ENCODE measurements at places on chromosomes 16 and 17.
A peak's percentile ranks its signal among the peaks of the same experiment; 100 is the strongest.

DNA sequence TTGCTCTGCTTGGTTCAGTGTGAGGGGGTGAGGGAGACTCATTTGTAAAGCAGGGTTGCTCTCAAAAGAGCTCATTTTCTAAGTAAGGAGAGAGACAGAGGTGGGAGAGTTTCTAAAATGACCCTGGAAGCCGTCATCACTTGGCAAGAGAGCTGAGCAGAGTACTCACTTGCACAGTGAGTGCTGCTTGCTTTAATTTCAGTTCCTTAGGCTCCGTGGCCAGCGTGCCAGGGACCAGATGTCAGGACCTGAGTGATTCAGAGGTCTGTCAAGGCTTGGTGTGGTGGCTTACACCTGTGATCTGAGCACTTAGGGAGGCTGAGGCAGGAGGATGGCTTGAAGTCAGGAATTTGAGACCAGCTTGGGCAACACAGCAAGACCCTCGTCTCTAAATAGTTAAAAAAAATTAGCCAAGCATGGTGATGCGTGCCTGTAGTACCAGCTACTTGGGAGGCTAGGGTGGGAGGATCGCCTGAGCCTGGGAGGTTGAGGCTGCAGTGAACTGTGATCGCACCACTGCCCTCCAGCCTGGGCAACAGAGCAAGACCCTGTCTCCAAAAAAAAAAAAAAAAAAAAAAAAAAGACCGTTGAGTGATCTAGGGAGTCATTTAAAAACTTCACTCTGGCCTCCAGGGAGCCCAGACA, 10.7 kb downstream of the ZNF205 start:
- ATAC-seq, result no peak

GRCh38 chr16:88310796-88311605, 71.8 kb upstream of the ZNF469 start:
- no peak for ATAC-seq

DNA sequence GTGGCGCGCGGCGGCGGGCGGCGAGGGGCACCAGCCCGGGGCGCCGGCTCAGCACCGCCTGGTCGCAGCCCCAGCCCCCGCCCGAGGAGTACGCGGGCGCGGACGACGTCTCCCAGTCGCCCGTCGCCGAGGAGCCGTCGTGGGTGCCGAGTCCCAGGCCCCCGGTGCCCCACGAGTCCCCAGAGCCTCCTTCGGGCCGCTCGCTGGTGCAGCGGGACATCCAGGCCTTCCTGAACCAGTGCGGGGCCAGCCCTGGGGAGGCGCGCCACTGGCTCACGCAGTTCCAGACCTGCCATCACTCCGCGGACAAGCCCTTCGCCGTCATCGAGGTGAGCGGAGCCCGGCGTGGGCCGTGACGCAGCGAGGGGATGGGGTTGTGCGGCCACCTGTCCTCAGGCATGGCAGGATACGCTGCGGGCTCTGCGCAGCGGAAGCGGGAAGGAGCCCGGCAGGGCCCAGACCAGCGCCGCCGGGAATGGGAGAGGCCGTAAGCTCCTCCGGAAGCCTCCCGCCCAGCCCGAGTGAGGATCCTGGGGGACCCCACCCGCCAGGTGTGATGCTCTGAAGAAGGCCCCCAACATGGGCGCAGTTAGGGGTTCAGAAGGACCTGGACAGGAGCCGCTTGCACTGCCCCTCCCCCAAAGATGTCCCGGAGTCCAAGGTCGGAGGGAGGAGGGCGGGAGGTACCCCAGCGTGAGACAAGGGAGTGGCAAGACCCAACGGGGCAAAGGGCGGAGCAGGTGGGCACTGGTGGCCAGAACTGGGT, 522 bp downstream of the NAGS start:
- ATAC-seq, result peak; percentile 6

DNA sequence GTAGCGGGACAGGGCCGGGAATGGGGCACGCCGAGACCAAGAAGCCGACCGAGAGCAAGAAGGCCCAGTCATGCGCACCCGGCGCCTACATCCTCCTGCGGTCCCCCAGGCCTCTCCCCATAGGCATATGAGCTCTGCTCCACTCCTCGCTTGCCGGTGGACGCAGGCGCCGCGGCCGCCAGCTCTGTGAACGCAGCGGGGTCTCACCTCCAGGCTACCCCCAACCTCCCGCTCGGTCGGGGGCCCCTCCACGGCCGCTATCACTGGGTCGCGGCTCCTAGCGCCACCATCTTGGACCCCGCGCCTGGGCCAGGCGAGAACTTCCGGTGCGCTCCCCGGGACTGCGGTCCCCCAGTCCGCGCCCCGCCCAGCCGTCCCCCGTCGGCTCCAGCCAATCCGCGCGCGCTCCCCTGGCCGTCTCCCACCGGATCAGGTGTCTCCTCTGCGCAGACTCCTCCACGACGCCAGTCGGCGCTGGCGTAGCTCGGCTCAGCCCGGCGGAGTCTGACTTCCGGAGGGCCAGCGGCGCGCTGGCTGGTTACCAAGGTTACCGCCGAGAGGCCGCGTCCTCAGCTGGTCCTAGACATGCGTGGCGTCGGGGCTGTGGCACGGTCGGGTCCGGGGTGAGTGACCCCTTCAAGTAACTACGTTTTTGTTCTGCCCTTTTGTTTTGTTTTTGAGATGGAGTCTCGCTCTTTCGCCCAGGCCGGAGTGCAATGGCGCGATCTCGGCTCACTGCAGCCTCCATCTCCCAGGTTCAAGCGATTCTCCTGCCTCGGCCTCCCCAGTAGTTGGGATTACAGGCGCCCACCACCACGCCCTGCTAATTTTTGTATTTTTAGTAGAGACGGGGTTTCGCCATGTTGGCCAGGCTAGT, at the start of gene ZNF594:
Gene ZNF594 (minus strand): TSS at position 328 of the 877 bp plus-strand sequence. CDS start 7,612 bp downstream, outside the sequence.
- ATAC-seq, result peak; percentile 99

GRCh38 chr17:27473748-27474609, 17.7 kb downstream of the KSR1 start:
- no peak for ATAC-seq

DNA sequence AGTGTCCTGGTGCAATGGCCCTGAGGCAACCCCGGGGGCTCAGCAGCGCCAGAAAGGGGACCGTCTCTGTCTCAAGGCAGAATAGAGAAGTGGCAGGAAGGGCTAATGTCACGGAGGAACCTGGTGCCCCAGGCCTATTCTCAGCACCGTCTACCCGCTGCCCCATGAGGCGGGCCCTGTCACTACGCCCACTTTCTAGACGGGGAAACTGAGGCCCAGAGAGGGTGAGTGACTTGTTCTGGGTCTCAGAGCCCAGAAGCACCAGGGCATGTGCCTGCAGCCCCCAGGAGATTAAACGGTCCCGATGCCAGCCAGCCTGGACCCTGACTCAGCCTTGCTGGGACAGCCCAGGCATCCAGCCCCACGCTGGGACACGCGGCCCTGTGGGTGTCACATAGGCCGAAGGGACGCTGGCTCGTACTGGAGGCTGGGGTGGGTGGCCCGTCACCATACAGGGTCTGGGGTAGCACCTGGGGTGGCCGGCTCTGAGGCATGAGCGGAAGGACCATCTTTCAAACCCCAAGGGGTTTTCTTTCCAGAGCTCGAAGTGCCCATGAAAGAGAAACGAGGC, 40.2 kb upstream of the PABPN1L start:
- no peak for ATAC-seq

DNA sequence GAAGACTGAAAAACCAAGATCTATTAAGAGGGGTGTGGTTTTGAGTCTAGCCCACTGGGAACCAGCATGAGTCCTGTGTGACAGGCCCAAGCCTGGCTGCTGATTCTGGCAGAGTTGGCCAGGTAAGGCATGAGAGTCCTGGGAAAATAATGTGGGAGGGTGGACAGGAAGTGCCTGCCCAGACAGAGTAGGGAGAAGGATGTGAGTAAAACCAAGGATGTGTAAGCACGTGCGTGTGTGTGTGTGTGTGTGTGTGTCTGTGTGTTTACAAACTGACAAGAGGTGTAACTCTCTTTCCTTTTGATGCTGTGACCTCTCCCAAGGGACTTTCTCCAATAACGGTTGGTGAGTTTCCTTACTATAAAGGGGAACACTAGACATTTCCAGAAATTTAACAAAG, 15.6 kb upstream of the TEX2 start:
- ATAC-seq, result peak; percentile 48

DNA sequence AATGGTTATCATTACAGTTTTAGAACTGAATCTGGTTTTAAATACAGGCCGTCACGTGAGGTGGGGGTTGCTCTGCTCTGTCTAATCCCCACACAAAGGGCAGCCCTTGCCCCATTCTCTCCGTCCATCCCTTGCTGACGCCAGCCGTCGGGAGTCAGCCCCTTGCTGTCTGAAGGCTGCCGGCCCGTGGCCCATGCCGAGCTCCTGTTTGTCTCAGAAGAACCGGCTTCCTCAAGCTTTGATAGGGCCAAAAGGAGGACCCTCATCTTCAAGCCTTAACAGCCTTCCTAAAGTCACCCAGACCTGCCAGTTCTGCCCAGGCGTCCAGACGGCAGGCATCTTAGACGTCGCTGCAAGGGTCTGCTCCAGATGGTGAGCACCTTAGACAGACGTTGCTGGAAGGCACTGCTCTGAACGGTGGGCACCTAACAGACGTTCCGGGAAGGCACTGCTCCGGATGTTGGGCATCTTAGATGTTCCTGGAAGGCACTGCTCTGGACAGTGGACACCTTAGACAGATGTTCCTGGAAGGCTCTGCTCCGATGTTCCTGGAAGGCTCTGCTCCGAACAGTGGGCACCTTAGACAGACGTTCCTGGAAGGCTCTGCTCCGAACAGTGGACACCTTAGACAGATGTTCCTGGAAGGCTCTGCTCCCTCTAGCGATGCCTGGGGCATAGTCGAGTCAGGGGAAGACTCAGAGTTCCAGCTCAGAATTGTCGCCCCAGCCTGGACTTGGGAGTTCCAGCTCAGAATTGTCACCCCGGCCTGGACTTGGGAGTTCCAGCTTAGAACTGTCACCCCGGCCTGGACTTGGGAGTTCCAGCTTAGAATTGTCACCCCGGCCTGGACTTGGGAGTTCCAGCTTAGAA, 35.1 kb upstream of the CHMP6 start:
- no peak for ATAC-seq

- peak; percentile 62 for ATAC-seq
Measured at GRCh38 chr17:56593646-56594319, at the start of gene NOG. NOG (plus strand) TSS chr17:56593699; CDS start chr17:56594224, 525 bp downstream.

DNA sequence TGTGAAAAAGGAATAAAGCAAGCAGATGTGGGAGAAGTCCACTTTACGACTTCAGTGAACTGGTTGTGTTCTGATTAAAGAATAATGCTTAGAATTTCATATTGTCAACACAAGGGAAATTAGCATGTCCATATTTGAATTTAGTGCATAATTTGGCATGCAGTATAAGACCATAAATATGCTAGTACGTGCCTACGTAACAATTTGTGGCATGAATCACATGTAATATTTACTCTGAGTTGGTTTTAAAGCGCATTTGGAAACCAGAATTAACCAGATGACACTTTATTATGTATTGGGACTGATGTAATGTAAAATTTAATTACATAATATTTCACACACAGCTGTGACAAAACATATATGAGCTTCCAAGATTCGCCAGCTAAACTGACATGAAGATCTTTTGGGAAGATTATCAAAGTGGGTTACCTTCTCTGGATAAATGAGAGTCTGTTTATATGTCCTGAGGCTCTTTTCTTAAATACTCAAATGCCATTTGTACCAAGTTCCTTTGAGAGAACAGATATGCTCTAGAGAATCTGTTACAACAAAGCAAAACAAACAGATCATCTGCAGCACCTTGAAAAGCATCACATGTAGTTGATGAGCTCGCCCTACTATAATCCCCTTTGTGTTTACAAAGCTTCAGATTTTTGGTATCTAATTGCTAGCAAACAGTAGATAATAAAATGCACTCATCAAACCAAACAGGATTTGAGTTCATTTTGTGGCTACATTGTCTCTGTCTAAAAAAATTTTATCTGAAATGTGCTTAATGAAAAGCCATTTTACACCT, 1468.6 kb downstream of the CDH11 start:
- ATAC-seq, result peak; percentile 70

Data from esophagus mucosa (tissue), 1 donor.